ENCODE measurements at places on chromosomes 5 and 9.

GRCh38 chr5:131495536-131496399 is 139.3 kb downstream of the RAPGEF6 start:
- no peak for DNase-seq

GRCh38 chr9:69946800-69947437 is 96.7 kb upstream of the MAMDC2 start:
- DNase-seq = no peak

DNA sequence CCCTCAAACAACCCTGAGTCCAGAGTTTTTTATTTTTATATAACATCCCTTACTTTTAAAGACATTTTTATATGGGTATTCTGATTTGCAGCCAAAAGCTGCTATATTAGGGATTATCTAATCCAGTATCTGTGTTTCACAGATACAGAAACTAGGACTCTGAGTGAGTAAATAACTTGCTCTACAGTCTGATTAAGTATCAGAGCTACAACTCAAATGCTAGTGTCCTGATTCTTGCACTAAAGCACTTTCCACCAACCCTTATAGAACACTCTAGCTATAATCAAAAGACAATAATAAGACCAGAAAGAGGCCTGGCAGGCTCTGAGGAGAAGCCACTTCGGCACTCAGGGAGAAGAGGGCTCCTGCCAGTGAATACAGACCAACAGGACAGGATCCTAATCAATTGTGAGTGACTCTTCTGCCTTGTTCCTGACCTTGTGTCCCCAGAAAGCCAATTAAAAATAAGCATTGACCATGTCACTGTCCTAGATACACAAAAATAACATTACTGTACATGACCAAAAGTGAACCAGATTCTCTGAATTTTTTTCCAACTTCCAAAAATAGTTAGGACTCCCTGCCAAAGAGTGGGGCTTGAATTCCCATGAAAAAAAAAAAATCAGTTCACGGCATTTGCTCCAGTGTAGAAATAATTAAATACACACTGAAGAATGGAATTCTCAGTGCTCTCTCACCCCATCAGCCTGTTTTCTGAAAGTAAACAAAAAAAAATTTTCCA is 63.6 kb upstream of the MAP3K1 start:
- DNase-seq = no peak

GRCh38 chr9:87958591-87958990 is 15.7 kb downstream of the CDK20 start:
- DNase-seq = no peak

DNA sequence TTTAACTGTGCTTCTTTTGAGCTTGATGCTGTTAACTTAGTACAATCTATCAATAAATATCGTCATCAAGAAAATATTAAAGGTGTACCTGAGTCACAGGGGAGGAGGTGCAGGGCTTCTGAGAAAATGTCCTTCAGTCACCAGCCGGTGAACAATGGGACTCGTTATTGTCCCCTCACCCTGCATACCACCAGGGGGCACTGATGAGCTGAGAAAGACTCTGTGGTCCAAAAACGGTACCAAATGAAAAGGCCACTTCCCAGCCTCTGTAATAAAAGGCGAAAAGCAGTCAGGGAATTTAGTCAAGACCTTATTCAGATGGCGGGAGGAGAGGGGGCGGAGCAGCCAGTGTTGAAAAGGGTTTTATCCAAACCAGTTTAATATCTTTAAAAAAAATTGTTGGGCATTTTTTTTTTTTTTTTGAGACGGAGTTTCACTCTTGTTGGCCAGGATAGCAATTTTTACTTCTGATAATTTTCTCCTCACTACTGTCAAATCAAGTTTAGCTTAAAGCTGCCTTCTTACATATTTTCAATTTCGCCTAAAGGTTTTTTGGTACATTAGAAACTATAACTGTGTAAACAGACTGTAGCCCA is 271.9 kb upstream of the ADAMTS16 start:
- no peak for DNase-seq
